ENCODE measurements at places on chromosomes 7 and 10.

DNA sequence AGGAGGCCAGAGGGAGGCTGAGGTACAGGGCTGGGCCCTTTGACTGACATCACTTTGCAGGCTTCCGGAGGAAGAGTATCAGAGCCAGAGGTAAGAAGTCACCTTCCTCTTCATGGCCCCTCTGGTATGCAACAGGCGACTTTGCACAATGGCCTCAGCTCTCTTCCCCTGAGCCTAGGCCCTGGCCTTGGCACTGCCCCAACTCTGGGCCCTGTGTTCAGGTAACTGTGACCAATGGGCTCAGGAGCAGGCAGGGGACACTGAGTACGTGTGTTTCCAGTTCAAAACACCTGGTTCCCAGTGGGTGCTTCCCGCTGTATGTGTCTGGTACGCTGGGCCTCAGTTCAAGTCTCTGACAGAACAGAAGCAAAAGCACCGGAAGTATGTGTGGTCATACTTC lies 12.1 kb upstream of the PAX2 start:
- no peak for DNase-seq

DNA sequence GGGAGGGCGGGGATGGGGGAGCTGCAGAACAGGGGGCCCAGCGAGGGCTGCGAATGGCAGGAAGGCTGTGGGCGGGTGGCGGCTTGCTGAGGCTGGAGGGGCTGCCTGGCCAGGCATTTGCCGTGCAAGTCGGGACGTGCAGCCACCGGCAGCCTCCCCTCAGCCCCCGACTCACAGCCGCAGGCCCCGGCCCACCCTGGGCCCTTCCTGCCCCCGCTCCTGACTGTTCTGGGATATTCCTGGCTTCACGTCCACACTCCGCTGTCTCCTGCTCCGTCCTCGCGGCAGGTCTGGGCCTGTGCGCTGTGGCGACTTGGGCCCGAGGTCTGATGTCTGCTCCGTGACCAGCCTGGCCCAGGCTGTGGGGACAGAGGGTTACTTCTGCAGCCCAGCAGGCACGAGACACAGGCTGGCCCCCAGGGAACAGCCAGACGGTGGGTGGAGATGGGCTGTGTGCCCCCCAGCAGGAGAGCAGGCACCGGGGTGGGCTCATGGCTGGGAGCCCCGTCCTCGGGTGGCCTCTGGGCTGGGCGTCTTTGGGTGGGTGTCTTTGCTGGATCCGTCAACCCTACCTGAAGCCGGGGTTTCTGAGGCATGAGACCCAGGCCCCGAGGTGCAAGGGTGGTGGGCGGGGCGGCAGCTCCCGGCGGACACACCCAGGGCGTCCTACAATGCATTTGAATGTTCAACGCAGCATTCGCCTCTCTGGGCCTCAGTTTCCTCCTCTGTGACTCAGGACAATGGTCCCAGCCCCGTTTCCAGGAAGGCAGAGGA lies 86.5 kb downstream of the FOXL3 start:
- DNase-seq, result no peak

DNA sequence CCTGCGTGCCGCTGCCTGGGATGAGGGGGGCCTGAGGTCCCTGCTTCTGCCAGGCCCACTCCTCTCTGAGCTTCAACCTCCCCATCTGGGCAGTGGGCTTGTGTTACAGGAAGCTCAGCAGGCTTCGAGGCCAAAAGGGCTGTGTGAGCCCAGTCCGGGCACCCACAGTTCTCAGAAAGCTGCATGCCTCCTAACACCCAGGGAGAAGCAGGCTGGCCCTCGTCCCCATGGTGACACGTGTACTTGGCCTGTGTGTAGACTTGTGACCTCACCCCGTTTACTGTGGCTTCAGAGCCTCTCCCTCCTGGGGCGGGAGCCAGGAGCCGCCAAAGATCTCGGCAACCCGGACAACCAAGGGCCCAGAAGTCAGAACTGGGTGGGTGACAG lies 2.2 kb upstream of the GRIFIN start:
- no peak for DNase-seq

GRCh38 chr7:157521752-157522151 lies 184.9 kb downstream of the DNAJB6 start:
- no peak for DNase-seq

GRCh38 chr7:33418251-33418701 lies 288.9 kb downstream of the BBS9 start:
- DNase-seq, result no peak

DNA sequence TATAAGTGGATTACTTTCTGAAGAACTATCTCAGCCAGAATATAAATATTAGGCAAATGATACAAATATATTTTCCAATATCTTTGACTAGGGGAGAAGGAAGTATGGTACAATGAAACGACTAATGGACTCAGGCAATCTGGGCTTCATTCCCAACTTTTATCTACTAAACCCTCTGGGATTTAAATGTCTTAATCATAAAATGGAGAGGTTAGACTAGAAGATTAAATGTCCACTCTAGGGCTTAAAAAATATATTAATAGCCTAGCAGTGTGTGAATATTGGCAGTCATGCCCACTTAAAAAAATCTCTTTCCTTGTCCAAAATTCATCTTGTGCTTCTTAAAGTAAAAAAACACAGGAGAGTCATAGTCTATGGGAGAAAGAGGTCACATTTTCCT lies 98.3 kb downstream of the CTTNBP2 start:
- DNase-seq, result no peak

GRCh38 chr10:130141878-130142277 lies 5.7 kb downstream of the GLRX3 start:
- no peak for DNase-seq

- no peak for DNase-seq
Measured at GRCh38 chr10:80459047-80459865, 5.1 kb downstream of the TSPAN14 start.

All from stimulated activated CD4-positive, alpha-beta T cell treated with anti-CD3 and anti-CD28 coated beads, TNF-alpha, amount 100 ng/mL, for 4 hours (primary cell).